ENCODE measurements at places on chromosomes 1 and 21.

- DNase-seq = no peak
Measured at GRCh38 chr21:33011462-33011861, 14.3 kb upstream of the OLIG2 start.

DNA sequence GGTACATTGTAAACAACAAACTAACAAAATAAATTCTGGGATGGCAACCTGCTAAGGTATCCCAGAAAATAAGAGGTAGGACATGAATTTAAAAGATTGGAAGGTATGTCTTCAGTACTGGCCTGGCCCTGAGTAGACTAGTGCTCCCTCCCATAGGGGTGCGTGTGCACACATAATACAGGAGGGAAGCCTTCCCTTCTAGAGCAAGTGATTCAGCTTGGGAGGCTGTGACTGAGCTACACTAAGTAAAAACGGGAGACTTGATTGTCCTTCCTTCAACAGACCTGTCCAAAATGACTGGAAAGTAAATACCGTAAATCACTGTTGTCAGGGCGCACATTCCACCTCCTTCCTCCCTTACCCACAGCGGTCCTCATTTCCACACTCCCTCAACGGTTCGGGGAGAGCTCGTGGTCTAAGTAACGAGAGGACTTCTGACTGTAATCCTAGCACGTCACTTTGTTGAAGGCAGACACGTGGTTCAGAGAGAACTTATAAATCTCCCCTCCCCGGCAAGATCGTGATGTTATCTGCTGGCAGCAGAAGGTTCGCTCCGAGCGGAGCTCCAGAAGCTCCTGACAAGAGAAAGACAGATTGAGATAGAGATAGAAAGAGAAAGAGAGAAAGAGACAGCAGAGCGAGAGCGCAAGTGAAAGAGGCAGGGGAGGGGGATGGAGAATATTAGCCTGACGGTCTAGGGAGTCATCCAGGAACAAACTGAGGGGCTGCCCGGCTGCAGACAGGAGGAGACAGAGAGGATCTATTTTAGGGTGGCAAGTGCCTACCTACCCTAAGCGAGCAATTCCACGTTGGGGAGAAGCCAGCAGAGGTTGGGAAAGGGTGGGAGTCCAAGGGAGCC is at the start of gene TGFB2:
TGFB2 (plus strand) TSS at position 523 of the 859 bp plus-strand sequence. CDS start 1,366 bp downstream, outside the sequence.
- DNase-seq = no peak

- DNase-seq = no peak
Measured at GRCh38 chr1:40583980-40584379, 52.5 kb downstream of the ZNF684 start.

GRCh38 chr1:39528082-39528481 is 36.6 kb downstream of the BMP8A start:
- no peak for DNase-seq

GRCh38 chr1:53047737-53048736 is 14.0 kb upstream of the PODN start:
- DNase-seq = no peak

- DNase-seq = no peak
Measured at GRCh38 chr1:201914456-201915235, 25.9 kb downstream of the SHISA4 start.

GRCh38 chr1:202683029-202683428 is 27.2 kb downstream of the SYT2 start:
- no peak for DNase-seq

GRCh38 chr1:43522776-43523480 is 7.8 kb upstream of the PTPRF start:
- DNase-seq = no peak

- DNase-seq = no peak
Measured at GRCh38 chr1:79928901-79929300, 922.4 kb upstream of the ADGRL4 start.
